Activated B cell treated with CpG ODN at 0.5 μM for 24 hours (primary cell): ENCODE measurements at places on chromosomes 4 and X. TPM values are rescaled to one million over a fixed set of nuclear protein-coding genes. Genes with fewer than 3 reads are reported as not detected.

GRCh38 chr4:87152310-87153041 lies 67.9 kb downstream of the KLHL8 start:
- DNase-seq = no peak

- peak; percentile 45 for DNase-seq
These were observed 325.0 kb downstream of the ARHGAP10 start for GRCh38 chr4:148056879-148057278.

MAGEB17 gene
- not detected in 2 replicates for total RNA-seq

AFP gene
- not detected in 2 replicates for total RNA-seq

- no peak for DNase-seq
These were observed 219.0 kb upstream of the CPEB2 start for GRCh38 chr4:14783011-14783877.

DNA sequence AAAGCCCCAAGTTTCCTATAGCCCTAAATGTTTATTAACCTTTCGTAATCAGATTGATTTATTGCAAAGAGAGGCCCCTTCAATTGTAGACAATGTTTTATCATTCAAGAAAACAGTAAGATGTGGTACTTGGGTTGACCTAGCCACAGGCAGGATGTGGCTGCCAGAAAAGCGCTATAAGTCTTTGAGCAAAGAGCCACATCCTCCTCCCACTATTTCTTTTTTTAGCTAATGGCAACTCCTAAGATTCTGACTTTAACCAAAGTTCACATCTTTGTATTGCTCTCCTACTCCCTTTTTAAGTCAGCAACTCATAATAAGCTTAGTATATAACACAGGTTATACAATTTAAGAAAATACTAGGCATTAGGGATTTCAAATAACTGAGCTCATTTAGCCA lies 70.7 kb upstream of the PPP3CA start:
- DNase-seq = no peak

- no peak for DNase-seq
These were observed 358.3 kb upstream of the BOD1L1 start for GRCh38 chr4:13985837-13986236.

GRCh38 chr4:156084373-156084772 lies 130.7 kb upstream of the CTSO start:
- no peak for DNase-seq

CCNB3 gene
- 0.37 and 1.4 TPM in 2 replicates for total RNA-seq

DNA sequence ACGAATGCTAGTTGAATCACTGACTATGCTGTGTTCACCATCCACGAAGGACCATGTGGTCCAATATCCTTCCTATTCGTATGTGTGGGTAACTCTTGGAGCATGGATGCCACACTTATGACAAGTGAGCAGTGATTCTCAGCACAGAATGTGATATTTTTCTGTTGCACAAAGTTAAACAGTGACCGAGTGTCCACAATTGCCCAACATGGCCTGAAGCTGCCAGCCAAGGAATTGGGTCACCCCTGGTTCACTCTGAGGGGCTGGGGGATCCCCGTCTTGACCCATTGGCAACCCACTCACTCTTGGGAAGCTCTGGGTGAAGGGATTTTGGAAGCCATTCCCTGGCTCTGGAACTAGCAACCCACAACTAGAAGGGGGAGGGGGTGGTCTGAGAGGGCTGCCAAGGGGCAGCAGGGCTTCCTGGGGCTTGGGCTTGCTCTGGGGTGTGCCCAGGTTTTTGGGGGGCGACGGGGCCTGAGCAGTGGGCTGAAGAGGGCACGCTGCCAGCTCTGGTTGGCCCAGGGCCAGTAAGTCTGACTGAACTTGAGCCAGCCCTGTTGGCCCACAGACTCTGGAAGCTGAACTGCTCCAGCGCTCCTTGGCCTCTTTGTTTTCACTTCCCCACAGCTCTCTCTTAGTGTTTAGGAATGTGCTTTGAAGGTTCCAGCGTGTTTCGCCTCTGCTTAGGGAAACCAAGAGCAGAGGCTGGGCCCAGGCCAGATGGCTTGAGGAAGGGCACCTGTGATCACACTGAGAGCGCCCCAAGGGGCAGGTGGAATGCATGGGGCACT lies 43.1 kb upstream of the BCOR start:
- no peak for DNase-seq
